ENCODE measurements at places on chromosomes 1 and 21. TPM values are rescaled to one million over a fixed set of nuclear protein-coding genes. Genes with fewer than 3 reads are reported as not detected.

DNA sequence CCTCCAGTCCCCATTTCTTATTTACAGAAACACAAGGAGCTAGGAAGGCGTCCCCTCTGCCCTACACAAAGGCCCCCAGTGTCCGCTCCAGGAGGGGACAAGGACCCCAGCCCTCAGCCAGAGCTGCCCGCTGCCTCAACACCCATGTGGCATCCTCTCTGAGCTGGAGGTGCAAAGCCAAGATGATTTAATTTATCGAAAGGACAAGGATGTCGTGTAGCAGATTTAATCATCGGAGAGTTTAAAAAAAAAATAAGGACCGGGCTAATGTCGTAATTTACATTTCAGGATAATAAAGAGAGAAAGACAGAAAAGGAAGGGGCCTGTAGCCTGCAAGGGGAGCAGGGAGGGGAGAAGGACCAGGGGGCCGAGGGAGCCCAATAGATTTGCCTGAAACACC, 68.3 kb upstream of the CASZ1 start:
- no peak for DNase-seq

GRCh38 chr1:156503698-156504437, 3.3 kb upstream of the MEF2D start:
- DNase-seq = no peak

GRCh38 chr1:203799971-203800370, 4.5 kb downstream of the ZBED6 start:
- DNase-seq = no peak

DNA sequence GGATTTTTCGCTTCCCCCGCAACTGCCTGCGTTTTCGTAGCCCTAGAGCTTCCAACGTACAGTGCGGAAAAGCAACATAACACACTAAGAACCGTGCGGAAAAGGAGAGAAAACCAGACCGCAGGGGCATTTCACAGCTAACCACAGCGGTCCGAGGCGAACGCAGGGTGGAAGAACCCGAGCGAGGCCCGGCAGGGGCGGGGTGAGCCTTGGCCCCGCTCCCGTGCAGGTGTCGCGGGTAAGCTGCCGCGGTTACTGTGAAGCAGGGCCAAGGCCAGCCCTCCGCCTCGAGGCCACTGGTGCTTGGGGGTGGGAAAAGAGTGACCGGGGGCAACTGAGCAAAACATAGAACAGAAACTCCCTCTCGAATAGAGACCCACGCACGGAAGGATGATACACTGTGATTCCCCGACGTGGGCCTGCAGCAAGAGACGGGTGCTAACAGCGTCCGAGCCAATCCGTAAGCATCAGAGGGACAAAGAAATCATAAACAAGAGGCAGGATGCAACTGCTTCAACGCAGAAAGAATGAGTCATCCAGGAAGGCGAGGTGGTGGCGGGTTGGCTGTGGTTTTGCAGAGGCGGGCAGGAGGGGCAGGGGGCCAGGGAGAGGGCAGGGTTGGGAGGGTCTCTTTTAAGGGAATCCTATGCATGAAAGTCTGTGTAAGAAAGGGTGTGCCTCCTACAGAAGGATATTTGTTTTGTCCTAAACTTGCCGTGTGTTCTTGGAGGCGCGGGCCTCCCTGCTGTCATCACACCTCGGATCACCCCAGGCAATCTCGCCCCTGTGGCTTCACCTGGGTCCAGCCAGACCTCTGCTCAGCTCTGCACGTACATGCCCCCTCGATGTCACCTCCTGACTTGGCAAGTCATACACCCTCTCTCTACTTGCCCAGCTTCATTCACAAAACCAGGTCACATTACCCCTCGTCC, 7.3 kb downstream of the GNG4 start:
- peak; percentile 54 for DNase-seq

DNA sequence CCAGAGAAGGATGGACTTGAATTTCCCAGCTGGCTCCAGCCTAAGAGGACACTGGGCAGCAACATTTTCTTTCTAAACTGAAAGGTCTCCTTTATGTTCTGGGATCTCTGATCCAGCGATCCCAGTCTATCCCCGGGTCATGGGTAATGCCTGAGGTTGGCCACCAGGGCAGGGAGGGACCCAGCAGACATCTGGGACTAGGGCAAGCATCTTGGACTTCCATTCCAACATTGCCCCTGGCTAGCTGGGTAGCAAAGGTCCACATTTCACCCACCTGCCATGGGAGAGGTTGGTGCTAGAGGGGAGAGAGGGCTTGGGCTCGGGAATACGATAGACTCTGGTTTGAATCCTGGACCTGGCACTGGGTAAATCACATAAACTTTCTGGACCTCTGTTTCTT, 84.6 kb downstream of the LRRN2 start:
- no peak for DNase-seq

DNA sequence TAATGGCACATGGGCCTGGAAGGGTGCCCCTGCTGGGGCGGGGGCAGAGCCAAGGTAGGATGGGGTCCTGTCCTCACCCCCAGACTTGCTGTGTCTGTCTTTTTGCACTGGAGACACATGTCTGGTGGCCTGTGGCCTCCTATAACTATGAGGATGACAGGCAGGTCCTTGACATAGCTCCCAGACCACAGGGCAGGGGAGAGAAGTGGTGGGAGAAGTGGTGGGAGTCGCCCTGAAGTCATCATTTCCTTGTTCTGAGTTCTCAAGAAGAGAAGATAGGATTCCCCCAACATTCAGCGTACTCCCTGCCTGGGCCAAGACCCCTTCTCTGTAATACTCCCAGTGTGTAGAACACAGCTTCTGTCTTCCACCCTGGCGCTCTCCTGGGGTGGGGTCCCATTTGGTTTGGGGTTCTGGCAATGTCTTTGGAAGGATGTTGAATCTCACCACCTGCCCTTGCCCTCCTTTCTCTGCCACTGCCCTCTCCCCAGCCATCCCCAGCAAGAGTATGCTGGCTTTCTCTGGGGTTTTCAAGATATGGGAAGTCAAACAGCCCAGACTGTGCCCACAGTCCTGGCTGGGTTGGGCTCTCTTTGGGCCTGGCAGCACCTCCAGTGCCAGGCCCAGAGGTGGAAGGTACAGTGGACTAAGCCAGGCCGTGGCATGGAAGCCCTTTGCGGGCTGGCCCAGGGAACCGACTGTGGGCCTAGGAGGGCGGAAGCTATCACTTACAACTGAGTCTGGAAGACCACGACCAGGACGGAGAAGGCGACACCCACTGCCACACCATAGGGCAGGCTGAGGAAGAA, 19.4 kb downstream of the SLC26A9 start:
- DNase-seq = no peak

DNA sequence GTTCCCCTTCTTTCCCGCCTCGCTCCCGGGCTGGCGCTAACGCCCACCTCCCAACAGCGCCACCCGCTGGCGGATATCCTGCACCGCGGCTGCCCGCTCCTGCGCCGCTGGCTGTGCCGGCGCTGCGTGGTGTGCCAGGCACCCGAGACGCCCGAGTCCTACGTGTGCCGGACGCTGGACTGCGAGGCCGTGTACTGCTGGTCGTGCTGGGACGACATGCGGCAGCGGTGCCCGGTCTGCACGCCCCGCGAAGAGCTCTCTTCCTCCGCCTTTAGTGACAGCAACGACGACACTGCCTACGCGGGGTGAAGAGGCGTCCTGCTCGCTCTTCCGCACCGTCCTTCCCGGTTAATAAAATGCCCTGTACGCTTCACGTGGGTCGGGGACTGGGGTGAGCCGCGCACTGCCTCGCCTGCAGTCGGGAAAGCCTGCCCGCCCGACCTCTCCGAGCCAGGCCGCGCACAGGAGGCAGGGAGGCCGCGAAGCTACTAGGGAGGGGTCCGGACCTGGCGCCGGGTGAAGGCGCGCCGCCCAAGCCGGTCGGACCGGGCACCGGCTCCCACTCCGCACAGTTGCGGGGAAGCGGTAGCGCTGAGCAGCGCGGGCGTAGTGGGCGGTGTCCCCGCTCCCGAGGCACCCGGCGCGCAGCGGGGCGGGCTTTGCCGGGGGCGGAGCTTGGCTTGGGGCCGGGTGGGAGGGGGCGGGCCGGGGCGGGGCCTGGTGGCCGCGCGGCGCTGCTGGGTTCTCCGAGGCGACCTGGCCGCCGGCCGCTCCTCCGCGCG, at the start of gene ADAM15:
TSS of gene ADAM15 (plus strand) at position 757 of the 782 bp plus-strand sequence. CDS start 71 bp downstream, outside the sequence.
- peak; percentile 71 for DNase-seq

- DNase-seq = no peak
Observed at GRCh38 chr1:88691540-88691939, 7.5 kb downstream of the PKN2 start.

- no peak for DNase-seq
Observed at GRCh38 chr1:57824535-57824934, 400.7 kb upstream of the DAB1 start.

DNA sequence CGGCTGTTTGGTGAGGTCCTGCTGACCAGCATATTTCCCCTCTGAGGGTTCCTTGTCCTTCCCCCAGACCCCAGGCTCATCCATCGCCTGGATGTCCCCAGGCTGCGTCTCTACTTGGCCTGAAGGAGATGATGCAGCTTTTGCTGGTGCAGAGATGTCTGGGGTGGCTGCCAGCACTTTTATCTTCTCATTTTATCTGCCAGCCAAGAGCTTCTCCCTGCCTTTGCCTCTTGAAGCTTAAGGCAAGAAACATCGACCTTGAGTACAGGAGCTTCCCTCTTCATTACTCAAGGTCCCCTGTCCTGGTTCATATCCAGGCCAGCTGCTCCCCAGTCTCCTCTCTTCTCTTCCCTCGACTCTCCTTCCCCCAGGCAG, 9.2 kb upstream of the H6PD start:
- DNase-seq = no peak

- DNase-seq = no peak
Observed at GRCh38 chr1:194196562-194196961, 1010.1 kb upstream of the B3GALT2 start.

GRCh38 chr1:148318123-148318903, 164.8 kb downstream of the PPIAL4G start:
- DNase-seq = peak; percentile 63

GRCh38 chr1:66699213-66699612, 53.0 kb upstream of the DYNLT5 start:
- DNase-seq = no peak

- DNase-seq = no peak
Observed at GRCh38 chr1:90488451-90488850, 228.7 kb downstream of the BARHL2 start.

DNA sequence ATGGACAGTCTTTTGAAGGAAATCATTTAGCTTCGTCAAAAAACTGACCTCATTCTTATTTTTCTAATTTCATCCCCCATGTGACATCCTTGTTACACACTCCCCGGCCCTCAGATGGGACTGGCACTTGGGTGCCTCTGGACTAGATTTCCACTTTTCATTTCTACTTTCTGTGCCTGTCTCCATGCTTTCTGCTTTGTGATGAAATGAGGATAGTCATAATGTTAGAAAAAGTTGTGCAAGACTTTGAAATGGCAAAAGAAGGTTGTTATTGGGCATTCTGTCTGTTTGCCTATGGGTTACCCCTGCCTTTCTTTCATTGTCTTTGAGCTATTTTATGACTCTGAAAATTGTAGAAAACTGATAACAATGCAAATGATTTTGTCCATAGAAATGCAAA, 54.9 kb downstream of the MDM4 start:
- no peak for DNase-seq

DNA sequence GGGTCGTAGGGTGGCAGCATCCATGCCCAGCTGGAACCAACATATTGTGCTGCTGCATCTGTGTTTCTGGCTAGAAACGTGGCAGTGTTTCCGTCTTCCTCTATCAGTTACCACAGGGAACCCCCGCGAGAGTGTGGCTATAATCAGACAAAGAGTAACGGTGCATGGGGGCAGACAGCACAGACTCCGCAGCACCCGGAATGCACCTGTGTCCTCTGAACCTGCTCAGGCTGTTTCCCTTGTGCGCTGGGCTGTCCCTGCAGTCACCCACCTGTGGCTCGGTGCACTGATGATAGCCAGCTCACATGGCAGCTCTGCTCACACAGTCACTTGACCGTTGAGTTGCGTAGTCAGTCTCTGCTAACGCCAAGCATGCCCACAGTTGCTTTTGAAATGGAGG, 11.4 kb upstream of the PCBP3 start:
- no peak for DNase-seq

- no peak for DNase-seq
Observed at GRCh38 chr1:25999041-25999800, 1.4 kb upstream of the PAFAH2 start.

The REG4 gene
- 18.1 TPM for total RNA-seq

The FAM131C gene
- total RNA-seq = not detected

The TFF1 gene
- not detected for total RNA-seq

The IFI44 gene
- 26.3 TPM for total RNA-seq

The AGT gene
- not detected for total RNA-seq

The YBX1 gene
- 319 TPM for total RNA-seq

The AADACL4 gene
- not detected for total RNA-seq

The PLA2G4A gene
- not detected for total RNA-seq

The S100A11 gene
- 95.4 TPM for total RNA-seq
